ENCODE measurements at places on chromosomes 2 and 18.

DNA sequence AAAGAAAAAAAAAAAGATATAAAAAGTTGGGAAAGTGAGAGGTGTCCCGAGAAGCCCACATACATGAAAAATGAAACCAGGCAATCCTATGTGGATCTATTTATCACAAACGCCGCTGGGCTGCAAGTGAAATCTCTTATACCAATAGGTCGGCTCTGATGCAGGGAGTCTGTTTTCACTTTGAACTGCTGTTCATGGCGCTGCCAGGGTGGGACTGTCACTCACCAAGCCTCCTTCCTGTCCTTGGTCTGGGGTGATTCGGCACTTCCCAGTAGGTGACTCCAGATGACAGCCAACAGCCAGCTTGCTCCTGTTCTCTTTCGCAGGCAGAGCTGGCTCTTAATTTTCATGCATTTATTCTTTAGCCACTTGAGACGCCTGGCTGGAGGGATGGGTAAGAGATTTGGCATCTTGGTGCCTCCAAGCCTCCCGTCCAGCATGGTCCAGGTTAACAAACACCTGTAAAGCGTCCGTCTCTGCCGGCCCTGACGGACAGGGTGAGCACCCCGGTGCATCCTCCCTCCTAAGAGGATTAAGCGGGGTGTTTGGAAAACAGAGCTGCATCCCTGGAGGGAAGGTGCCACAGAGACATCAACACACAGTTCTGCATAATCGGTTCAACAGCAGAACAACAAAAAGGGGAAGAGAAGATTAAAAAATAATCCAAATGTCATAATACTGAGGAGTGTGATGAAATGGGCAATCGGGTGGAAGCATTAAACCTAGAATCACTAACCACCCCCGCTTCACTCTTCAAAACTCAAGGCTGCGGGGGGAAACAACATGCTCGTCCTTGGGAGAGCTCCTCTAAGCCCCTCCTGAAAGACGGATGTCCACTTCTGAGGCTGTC is 58.7 kb downstream of the STEAP3 start:
- DNase-seq = no peak

DNA sequence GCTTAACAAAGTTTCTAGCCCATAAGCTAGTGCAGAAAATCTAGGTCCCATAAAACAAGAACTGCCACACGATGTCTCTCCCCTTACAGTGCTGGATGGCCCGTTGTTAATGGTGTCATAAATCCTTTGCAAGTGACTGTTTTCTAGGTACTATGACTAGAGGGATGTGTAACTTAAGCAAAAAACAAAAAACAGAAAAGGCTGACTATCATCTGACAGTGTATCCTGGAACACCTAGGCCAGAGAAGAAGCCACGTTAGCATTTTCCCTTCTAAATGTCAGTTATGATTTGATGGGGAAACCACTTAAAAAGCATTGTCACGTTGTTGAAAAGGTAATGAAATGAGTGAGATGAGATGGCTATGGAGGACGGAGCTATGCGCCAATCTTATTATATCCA is 2.4 kb downstream of the CASP8 start:
- DNase-seq = no peak

DNA sequence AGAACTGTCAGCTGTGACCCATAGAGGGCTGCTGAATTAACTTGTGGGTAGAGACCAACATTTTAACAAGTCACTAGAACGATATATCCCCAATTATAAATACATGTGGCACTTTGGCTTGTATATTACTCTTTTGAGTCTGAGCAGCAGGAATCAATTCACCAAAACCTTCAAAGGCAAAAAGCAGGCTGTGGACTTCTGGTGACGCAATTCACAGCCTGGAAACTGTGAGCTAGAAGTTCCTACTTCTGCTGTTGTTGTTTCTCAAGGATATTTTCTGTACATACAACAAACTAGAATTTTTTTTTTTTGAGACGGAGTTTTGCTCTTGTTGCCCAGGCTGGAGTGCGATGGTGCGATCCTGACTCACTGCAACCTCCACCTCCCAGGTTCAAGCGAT is 37.3 kb downstream of the PTCD3 start:
- no peak for DNase-seq

- no peak for DNase-seq
These were observed 52.7 kb downstream of the SEMA4F start for GRCh38 chr2:74706741-74707140.

GRCh38 chr18:46452820-46453219 is 204.2 kb downstream of the LOXHD1 start:
- DNase-seq = peak; percentile 44

- no peak for DNase-seq
These were observed 6.8 kb upstream of the NR4A2 start for GRCh38 chr2:156339110-156339847.

DNA sequence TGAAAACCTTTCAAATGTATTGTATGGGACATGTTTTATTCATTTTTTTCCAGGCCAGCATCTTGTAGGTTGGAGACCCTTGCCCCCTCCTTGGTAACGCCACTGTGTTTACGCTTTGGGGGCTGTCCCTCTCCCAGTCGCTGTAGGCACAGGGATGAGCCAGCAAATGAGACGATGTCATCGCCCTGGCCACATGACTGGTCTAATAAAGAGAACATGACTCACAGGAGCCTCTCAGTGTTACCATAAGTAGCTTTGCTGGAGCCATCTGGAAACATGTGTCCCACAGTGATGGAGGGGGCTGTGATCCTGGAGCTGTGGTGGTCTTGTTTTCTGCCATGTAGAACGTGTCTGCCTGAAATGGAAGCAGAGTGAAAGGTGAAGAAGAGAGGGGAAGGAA is 78.9 kb downstream of the CD8B2 start:
- DNase-seq = no peak

DNA sequence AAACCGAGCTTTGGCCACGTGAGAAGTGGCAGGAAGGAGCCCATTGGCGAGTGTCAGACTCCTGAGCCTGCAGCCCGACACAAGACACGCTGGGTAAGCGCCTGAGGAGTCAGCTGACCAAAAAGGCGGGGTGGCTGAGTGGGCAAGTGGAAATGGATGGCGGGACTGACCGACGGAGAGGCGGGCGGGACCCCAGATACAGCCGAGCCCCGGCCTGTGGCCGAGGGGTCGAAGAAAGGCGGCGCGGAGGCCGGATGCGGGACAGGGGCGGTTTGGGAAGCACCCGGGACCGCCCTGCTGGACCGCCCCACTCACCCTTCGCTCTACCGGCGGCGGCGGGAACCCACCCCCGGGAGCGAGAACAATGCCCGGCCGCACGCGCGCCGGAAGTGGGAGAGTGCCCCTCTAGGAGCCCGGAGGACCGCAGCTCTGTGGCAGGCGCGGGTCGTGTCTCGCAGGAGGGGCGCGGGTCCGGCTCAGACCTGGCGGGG is 22.8 kb downstream of the ZSCAN30 start:
- no peak for DNase-seq

GRCh38 chr18:36769172-36769571 is 59.6 kb downstream of the TPGS2 start:
- no peak for DNase-seq

DNA sequence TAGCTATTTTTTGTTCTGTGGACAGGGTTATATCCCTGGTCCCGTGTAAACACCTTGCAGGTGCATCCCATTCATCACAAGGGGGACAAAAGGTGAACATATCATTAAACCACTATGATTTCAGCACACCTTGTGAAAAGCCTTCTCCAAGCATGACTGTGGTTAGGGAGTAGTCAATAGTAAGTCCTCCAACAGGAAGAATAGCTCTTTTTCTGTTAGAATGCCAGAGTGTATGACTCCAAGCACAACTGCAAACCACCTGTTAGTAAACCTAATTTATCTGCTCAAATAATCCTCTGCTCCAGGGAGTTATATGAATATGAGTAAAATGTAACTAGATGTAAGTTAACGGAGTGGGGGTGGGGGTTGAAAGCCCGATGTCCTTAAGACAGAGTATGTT is 240.5 kb downstream of the AGPS start:
- no peak for DNase-seq

DNA sequence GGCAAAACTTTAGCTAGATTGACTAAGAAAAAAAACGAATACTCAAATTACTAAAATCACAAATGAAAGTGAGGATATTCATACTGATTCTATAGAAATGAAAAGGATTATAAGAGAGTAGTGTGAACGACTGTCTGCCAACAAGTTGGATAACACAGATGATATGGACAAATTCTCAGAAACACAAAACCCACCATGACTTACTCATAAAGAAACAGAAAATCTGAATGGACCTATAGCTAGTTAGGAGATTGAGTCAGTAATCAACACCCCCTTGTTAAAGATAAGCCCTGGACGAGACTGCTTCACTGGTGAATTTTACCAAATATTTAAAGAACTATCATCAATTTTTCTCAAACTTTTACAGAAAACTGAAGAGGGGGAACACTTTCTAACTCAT is 108.8 kb upstream of the TMEM200C start:
- DNase-seq = no peak

GRCh38 chr2:81276595-81276994 is 972.0 kb upstream of the LRRTM1 start:
- no peak for DNase-seq

- DNase-seq = no peak
These were observed 1010.0 kb upstream of the CELF4 start for GRCh38 chr18:38575648-38576047.

GRCh38 chr18:13932285-13933025 is 17.1 kb upstream of the MC2R start:
- DNase-seq = no peak

GRCh38 chr18:57801761-57802212 is 1.3 kb downstream of the ATP8B1 start:
- no peak for DNase-seq

DNA sequence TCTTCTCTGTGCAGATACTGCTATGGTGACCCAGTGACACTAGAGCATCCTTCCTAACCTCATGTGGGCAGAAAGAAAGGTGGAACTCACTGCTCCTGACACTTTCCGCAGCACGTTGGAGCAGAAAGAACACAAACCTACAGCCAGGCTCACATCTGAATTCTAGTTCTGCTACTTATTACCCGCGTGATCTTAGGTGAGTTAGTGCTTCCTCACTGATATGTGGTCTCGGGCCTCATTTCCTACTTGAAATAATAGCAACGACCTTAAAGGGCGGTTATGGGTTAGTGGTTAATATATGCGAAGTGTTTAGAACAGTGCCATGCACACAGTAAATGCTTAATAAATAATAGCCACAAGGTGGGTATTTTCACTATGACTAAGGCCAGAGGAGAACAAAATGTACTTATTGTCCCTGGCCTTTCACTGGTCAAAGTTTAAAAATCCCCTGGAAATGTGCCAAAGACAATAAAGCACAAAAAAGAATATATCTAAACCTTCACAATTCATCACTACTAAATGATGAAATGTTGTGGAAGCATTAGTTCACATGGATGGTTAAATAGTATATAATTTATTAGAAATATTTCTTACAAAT is 66.6 kb downstream of the MYOM1 start:
- DNase-seq = no peak

- DNase-seq = no peak
These were observed 50.5 kb upstream of the LGALSL start for GRCh38 chr2:64403426-64403825.

GRCh38 chr2:20643826-20644225 is 7.1 kb downstream of the HS1BP3 start:
- no peak for DNase-seq

DNA sequence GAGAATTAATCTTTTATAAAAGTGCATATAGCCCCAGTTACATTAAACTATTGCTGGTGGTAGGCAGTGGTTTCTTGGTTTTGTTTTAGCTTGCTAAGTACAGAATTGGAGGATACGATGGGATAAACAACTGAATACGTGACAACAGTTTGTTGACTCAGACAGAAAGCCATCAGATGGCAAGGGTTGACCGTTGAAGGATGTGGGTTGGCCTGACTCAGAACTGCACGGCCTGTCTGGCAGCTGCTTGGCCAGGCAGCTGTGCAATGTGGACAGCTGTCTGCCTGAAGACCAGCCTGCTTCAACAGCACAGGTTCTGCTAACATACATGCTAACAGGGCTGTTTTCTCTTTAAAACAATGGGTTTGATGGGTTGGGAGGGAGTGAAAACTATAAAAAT is 46.6 kb downstream of the PRKRA start:
- DNase-seq = no peak

DNA sequence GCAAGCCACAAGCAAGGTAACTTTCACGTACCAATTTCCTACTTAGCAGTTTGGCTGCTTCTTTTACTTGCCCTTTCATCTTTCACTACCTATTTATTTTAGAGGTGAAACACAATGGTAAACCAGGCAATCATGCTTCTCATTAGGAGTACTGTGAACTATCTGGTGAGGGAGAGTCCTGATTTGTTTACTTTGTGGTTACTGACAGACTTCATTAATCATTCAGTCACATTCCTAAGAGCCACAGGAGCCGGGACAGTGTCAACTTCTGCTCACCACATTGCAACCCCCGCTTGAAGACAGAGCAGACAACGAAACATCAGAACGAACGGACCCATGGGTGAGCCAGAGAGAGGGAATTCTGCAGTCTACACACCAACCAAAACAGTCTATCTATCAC is 28.8 kb downstream of the TUBB6 start:
- DNase-seq = no peak

GRCh38 chr2:133439565-133439920 is 128.7 kb downstream of the NCKAP5 start:
- DNase-seq = no peak

- DNase-seq = no peak
These were observed 230.8 kb downstream of the SEPTIN10 start for GRCh38 chr2:109382951-109383350.

DNA sequence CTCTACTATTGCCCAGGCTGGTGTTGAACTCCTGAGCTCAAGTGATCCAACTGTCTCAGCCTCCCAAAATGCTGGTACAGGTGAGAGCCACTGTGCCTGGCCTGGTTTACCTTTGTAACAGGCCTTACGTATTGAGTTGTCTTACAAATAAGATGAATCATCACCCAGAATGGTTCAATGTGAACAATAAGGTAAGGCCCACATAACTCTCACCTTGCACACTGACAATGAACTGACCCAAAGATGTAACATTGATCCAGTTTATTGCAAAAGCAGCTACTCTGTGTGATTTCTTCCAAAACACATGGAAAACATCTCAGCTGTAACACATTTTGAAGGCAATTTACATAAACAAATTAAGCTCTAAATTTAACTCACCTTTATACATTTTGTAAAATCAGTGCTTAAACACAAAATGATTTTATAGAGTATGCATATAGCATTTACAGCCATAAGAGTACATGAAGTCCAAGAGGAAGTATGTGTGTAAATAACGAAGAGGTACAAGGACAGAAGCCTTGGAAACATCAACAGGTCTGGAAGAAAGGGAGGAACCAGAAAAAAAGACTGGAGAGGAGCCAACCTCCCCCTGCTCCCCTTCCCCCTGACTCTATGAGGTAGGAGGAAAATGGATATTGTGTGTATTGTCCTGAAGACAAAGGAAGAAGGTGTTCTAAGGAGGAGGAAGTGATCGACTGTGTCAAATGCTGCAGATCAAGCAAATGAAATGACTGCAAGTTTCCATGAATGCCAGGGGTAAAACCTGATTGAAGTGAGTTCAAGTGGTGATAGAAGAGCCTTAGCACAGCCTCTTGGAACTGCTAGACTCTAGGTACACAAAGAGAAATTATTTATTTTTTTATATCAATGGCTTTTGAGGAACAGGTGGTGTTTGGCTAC is 5.6 kb upstream of the WDFY1 start:
- DNase-seq = no peak

GRCh38 chr18:76203552-76203951 is 291.5 kb downstream of the ZNF516 start:
- no peak for DNase-seq

- no peak for DNase-seq
These were observed 173.3 kb upstream of the LINC00305 start for GRCh38 chr18:64322189-64322588.

Data from 8988T (cell line).